ENCODE measurements at places on chromosomes 5 and 9.

DNA sequence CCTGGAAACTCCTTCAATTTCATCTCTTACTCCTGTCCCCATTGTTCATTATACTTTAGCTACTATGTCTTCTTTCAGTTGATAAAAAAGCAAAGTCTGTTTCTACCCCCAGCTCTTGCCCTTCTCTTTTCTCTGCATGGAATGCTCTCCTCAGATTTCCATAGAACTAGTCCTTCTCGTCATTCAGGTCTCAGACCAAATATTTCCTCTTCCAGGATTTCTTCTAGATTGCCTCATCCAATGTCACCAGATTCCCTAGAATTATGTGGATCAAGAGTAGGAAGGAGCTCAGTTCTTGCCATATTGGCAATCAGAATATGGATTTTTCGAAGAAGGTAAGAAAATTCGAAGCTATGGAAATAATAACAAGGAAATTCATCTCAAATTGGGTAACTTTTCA lies 176.1 kb downstream of the GABRG2 start:
- no peak for DNase-seq

- no peak for DNase-seq
These were observed 110.8 kb downstream of the FAM174A start for GRCh38 chr5:100646011-100646410.

GRCh38 chr9:91305596-91306295 lies 56.0 kb downstream of the AUH start:
- no peak for DNase-seq

DNA sequence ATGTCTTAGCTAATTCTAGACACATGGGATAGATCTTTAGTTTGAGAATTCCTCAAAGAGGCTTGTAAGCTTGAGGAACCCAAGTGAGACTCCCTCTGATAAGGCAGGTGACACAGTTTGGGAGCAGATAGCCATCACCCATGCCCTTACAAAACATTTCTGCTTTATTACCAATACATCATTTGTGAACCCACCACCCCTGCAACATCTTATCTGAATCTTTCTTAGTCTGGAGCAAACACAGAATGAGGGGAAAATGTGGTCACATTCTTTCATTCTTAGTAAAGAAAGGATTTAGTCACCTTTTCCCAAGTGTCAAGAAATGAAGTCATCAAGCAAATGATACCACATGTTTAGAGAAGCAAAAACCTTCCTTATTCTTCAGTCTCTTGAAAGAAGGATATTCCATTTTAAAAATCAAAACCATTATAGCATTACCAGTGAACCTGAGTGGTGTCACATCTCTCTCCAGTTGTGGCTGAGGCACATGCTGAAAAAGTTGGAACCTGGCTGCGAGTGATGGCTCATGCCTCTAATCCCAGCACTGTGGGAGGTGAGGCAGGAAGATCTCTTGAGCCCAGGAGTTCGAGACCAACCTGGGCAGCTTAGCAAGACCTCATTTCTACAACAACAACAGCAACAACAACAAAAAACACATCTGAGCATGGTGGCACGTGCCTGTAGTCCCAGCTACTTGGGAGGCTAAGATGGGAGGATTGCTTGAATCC lies 65.9 kb downstream of the PRKACG start:
- DNase-seq, result no peak

DNA sequence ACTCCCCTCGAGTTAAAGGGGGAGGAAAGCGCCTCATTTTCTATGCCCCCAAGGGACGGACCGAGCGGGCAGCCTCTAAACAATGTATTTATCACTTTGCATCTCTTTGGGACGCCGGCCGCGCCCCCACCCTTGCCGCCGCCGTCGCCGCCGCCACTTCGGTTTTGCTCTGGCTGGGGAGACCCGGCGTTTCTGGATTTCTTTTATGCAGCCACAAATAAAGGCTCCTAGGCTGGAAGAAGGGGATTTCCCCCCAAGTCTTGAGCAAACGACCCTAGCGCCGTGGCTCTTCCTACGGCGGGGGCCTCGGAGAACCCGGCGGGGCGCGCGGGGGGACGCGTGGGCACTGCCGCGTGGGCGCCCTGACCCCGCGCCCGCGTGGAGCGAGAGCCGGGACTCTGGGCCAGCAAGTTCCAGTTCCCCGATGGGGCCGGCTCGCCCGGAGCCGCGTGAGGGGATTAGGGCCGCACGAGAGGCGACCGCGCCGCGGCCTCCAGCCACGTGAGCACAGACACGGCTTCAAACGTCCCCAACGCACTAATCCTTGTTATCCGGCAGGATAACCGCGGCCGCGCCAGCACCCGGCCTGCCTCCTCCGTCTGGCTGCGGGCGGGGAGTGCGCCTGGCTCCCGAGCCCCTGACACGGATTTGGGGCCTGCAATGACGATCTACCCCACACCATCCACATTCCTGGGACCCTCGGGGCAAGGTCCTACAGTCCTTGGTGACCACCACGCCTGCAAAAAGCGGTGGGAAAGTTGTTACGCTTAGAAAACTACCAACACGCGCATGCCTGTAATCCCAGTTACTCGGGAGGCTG lies 7.9 kb upstream of the NEUROG1 start:
- DNase-seq, result no peak

GRCh38 chr9:112447283-112447761 lies 39.3 kb upstream of the KIAA1958 start:
- no peak for DNase-seq

DNA sequence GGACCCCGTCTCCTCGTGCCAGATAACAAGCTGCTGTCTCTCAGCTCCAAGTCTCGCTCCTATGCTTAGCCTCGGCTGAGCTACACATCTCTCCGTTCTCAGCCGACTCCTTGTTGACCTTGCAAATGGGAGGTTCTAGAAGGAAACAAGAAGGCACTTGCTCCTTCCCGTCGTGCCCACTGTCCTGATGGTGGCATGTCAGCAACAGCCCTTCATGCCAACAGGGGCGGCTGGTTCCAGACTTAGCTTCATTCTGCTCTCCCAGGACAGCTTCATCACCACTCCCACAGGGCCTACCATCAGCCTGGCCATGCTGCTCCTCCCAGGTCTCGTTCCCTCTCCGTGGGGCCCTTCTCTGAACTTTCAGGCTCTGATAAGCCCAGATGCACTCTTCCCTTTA lies 13.0 kb upstream of the RASGEF1C start:
- no peak for DNase-seq

DNA sequence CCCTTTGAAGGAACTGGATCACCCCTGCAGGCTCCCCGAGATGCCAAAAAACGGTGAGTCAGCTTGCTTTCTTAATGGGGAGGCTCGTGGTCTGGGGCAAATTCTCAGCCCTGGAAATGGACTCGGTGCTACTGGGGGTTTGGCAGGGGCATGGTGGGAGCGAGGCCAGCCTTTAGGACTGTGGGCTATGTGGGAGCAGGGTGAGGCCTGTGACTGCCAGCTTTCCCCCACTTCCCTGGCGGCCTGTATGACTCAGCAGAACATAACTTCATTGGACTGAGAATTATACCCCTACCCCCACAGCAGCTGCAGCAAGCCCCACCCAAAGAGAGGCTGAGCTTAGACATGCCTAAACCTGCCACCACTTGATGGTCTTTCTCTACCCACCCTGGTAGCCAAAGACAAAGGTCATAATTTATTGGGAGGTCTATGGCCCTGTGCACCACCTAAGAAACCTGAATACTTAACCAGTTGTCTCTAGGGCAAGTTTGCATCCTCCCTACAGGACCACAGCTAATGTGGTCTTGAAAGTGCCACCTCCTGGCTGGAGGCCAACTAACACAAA lies 325.3 kb downstream of the TLE1 start:
- DNase-seq, result no peak

- no peak for DNase-seq
These were observed 171.3 kb downstream of the ST8SIA4 start for GRCh38 chr5:100731768-100732167.

- no peak for DNase-seq
These were observed 19.3 kb upstream of the DAPK1 start for GRCh38 chr9:87478226-87478992.

GRCh38 chr9:39587844-39588499 lies 232.5 kb downstream of the SPATA31A1 start:
- no peak for DNase-seq

GRCh38 chr9:107163370-107163769 lies 119.7 kb upstream of the RAD23B start:
- no peak for DNase-seq

GRCh38 chr5:65483546-65484346 lies 2.0 kb upstream of the ADAMTS6 start:
- DNase-seq, result peak; percentile 78

GRCh38 chr5:172005708-172006320 lies 624 bp downstream of the FBXW11 start:
- DNase-seq, result peak; percentile 31

- no peak for DNase-seq
These were observed 6.7 kb downstream of the ADRA1B start for GRCh38 chr5:159923008-159923407.

GRCh38 chr9:100700689-100701318 lies 122.9 kb downstream of the CAVIN4 start:
- peak; percentile 16 for DNase-seq

DNA sequence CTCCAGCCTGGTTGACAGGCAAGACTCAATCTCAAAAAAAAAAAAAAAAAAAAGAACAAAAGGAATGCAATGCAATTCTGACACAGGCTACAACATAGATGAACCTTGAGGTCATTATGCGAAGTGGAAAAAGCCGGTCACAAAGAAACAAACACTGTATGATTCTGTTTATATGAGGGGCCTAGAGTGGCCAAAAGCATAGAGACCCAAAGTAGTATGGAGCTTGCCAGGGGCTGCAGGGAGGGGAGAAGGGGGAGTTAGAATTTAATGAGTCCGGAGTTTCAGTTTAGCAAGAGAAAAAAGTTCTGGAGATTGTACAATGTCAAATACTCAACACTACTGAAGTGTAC lies 33.2 kb upstream of the ASS1 start:
- DNase-seq, result no peak

GRCh38 chr9:109307380-109308240 lies 13.2 kb downstream of the EPB41L4B start:
- no peak for DNase-seq

DNA sequence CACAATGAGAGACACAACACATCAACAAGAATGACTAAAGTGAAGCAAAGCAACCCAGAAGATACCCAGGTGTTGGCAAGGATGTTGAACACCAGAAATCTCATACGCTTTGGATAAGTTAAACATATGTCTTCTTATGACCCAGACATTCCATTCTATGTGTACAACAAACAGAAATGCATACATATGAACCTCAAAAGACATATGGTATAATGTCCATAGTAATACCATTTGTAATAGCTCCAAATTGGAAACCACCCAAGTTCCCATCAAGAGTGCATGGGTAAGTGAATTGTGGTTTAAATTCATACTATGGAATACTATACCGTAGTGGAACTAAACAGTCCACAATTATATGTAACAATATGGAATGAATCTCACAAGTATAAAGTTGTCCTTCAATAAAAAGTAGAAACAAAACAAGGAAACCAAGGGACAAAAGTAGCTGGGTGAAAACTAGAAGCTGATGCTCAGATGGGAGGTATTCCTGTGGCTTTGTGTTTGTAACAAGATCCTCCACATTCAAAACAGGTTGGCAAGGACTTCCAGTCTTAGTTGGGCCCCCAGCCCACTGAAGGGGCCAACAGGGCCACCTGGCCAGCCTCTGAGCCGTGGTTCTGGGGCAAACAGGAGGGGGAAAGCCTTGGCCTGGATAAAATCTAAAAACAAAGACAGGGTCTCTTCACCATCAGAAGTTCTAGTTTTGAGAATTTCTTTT lies 171.8 kb upstream of the PITX1 start:
- DNase-seq, result no peak

- no peak for DNase-seq
These were observed 71.0 kb upstream of the IL7R start for GRCh38 chr5:35785601-35786085.

DNA sequence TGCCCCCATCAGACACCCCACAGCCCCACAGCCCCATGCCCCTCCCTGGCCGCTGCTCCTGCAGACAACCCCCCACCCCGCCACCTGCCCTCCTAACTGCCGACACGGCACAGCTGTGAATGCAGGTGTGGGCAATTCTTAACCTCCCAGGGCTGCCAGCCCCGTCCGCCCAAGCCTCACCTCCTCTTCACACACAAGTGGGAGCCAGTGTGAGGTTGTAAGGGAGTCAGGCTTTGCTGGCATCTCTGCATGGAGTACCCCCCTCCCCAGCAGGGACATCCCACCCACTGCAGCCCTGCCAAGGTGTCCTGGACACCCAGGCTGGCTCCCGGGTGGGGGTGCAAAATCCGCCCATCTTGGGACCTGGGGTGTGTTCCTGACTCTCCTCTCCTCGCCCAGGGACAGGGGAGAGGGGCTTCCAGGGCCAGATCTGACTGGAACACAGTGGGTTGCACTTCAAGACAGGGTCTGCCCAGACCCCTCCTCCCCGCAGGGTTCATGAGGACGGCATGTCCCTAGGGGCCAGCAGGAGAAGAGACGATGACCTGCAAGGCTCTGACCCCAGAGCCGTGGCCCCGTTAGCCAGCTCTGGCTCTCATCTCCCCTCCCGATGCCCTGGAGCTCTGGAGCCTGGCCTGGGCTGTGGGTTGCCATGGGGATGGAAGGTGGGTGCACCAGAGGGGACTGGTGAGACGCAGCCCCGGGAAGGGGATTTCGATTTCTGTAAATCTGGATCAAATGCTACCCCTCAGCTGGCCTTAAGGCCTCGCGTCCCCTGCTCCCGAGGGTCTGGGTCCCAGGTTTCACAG lies 34.4 kb downstream of the SARDH start:
- DNase-seq, result no peak

- DNase-seq, result no peak
These were observed 107.5 kb downstream of the ROR2 start for GRCh38 chr9:91842358-91843049.

GRCh38 chr5:44506561-44506960 lies 117.3 kb upstream of the FGF10 start:
- DNase-seq, result no peak

GRCh38 chr5:150498501-150498900 lies 9.4 kb upstream of the NDST1 start:
- no peak for DNase-seq

GRCh38 chr9:136741883-136742571 lies 713 bp downstream of the LCN10 start:
- DNase-seq, result no peak

DNA sequence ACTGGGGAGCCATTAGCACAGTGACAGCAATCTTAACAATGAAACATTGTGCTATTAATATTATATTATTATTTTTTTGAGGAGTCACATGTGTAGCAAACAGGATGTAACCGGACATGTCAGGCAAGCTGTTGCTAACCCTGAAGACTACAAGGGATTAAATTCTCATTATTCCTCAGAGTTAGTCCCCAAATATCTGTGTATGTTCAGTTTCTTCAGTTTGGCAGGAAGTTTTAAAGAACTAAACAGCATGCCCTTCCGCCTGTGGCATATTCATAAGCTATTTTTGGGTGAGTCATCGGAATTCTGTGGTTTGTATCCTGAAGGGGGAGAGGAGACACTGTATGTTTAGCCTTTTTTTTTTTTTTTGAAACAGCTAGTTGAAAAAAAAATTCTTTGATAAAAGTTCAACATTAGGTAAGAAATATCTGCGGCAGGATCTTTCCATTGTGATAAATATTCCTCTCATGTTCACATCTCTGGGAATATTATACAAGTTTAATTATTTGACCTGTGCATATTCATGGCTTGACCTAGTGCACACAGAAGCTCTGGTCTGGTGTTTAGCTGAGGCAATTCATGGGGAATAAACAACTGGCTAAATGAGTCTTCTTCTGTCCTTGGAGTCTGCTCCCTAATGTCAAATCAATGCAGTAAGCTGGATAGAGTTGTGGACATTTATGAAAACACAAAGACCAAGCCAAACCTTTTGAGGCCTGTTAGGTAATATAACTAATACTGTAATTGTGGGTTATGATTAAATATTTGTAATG lies 202.7 kb upstream of the CDKN2B start:
- DNase-seq, result no peak

GRCh38 chr5:137842296-137842695 lies 25.4 kb upstream of the MYOT start:
- DNase-seq, result no peak

GRCh38 chr9:19154135-19154612 lies 26.9 kb upstream of the PLIN2 start:
- peak; percentile 20 for DNase-seq

Measured in globus pallidus (tissue), 1 donor.